ENCODE measurements at places on chromosomes 6 and 20. TPM values are rescaled to one million over a fixed set of nuclear protein-coding genes. Genes with fewer than 3 reads are reported as not detected.

The PLCB4 gene
- polyA plus RNA-seq, result 6.1 TPM

The PLCB1 gene
- 25.0 TPM for polyA plus RNA-seq

The MARCKS gene
- polyA plus RNA-seq, result 263 TPM

DNA sequence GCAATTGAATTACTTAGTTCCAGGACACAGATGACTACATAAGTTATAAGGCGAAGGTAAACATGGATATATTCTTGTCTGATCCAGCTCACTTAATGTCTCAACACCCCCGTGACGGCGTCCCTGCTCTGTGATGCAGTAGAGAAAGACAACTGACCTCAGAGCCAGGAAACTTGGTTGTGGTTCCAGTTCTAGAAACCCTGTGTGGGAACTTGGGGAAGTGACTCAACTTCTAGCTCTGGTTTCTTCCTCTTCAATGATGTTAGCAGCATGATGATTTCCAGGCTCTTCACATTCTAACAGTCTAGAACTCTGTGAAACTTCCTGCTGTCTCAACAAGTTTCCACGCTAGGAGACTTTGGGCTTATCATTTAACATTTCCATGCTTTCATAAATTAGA, 18.4 kb downstream of the LAMA4 start:
- no peak for DNase-seq

GRCh38 chr6:155310596-155310995, 3.7 kb downstream of the TFB1M start:
- DNase-seq, result no peak

The PDE7B gene
- polyA plus RNA-seq, result 4.7 TPM

DNA sequence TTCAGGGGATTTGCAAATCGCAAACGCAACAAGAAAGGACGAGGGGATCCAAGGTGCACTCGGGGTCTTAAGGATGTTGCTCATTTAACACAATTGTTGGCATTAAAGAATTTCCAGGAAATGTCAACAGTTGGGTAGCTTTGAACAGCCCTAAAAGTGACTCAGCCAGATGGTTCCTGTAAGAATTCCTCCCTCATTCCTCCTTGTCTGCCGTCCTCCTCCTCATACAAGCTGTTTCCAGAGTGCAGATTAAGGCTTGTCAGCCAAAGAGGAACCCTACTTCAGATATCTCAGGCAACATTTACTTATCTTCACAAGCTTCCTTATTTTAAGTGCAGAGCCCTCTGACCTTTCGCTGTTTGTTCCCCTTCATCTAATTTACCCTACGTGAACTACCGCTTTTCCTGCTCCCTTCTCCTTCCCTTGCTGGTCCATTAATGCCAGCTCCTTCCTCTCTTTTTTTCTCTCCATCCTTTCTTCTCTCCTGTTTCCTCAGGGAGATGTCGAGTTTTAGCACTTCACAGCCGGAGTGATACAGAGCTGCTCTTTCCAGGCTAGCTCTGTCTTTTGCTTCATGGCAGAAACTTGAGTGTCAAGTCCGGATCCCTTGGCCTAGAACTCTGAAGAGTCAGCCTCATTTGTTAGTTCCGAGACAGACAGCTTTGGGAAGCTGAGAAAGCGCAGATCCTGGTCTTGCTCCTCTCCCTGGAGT, 26.1 kb upstream of the TBC1D7 start:
- no peak for DNase-seq

The FOXF2 gene
- 78.3 TPM for polyA plus RNA-seq

The EGFL8 gene
- polyA plus RNA-seq, result 26.7 TPM

DNA sequence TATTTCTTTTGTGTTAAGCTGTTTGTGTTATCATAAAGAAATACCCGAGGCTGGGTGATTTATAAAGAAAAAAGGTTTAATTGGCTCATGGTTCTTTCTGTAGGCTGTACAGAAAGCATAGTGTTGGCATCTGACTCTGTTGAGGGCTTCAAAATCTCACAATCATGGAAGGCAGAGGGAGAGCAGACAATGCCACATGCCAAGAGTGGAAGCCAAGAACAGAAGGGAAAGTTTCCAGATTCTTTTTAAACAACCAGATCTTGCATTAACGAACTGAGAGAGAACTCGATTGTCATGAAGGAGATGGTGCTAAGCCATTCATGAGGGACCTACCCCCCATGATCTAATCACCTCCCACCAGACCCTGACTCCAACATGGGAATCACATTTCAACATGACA, 290.1 kb downstream of the BMP2 start:
- DNase-seq, result no peak

The CEP43 gene
- 56.8 TPM for polyA plus RNA-seq

DNA sequence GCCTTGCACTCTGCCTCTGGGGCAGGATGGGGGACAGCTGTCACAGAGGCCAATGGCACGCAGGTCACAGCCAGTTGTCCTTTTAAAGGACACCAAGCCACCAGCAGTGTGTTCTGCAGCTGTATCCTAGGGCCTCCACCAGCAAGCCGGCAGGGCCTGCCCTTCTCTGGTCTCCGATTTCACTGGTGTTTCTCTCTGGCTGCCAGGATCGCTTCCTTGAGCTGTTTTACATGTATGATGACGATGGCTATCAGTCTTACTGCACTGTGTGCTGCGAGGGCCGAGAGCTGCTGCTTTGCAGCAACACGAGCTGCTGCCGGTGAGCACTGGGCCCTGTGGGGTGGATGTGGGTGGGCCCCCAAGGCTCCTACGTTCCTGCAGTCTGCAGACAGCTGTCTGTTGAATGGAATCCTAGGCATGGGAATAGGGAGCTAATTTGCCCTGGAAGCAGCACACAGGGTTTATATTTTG, 22.7 kb upstream of the MAPRE1 start:
- DNase-seq, result no peak

GRCh38 chr20:34445177-34446065, 70.8 kb upstream of the DYNLRB1 start:
- no peak for DNase-seq

- peak; percentile 28 for DNase-seq
Measured at GRCh38 chr6:45327956-45328522, at the start of gene RUNX2. RUNX2 (plus strand) TSS chr6:45328330; CDS start chr6:45328727, 397 bp downstream.

DNA sequence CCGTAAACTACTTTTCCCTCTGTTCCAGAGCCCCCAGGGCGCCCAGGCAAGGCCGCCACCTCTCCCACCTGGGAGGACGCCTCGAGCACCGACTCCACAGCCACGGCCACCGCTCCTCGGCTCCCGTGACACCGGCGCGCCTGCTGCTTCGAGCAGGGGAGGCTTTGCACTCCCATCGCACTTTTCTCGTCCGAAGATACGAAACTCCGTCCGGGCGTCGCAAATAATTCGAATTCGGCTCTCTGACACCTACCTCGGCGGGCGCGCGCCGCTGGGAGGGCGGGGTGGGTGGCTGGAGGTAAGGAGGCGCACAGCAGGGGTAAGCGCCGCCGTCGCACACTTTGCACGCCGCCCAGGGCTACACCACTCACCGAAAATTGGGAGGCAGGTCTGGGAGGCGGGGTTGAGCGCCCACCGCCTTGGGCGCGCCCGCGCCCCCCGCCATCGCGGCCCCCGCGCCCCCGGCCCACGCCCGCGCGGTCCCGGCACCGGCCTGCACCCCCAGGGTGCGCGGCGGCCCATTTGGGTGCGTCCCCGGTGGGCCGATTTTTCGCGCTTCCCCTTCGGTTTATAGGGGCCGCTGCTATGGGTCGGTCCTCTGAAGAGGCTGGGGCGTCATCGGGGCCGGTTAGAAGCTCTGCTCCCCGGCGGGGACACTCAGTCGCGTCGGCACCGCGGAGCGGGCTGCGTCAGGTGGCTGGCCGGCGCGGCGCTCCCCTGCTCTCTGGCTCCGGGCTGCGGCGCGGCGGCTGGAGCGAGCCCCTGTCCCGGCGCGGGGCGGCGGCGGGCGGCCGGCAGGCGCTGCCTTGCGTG, 36.2 kb downstream of the GNAS start:
- DNase-seq, result peak; percentile 79

DNA sequence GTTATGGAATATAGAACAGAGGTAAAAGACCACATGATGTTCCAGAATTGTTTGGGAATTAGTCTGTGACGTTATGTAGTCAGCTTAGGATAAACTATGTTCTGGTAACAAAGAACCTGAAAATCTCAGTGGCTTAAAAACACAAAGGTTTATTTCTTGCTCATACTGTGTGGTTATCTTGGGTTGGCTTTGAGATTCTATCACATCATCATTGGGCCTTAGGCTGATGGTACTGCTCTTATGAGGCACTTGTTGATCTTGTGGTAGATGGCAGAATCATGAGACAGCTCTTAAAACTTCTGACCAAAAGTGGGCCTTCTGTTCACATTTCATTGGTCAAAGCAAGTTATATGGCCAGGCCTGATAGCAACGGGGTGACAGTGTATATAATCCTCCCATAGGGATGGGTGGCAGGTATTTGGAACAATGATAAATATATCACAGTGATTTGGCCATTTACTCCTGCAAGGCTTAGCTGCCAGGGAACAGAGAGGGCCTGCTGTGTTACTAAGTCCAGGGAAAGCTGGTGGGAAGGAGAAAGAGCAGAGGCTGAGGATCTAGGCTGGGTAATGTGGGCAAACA, 13.5 kb downstream of the DHX35 start:
- no peak for DNase-seq

- DNase-seq, result no peak
Measured at GRCh38 chr6:136403110-136403980, 113.7 kb upstream of the BCLAF1 start.

- peak; percentile 56 for DNase-seq
Measured at GRCh38 chr6:6008648-6009421, 2.1 kb upstream of the NRN1 start.

GRCh38 chr20:1892119-1892385, 3.2 kb upstream of the SIRPA start:
- DNase-seq, result no peak

The SYNDIG1 gene
- 6.8 TPM for polyA plus RNA-seq

- DNase-seq, result no peak
Measured at GRCh38 chr6:111474106-111474505, 8.9 kb downstream of the REV3L start.

The WFDC5 gene
- polyA plus RNA-seq, result not detected

DNA sequence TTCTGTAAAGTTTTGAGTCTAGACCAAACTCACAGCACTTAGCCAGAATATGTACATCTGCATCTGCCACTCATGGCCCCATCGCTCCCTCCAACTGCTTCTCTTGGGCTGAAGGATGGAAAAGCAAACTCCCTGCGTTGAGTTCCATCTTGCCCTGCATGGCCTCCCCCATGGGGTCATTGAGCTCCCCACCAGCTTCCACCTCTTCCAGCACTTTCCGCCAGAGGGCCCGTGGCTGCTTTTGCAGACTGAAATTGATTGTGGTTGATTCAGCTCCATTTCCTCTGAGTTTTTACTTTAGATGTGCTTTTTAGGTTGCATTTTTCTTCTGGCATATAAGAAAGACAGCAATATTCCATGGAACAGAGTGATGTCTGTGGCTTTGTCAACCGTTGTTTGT, 263.1 kb downstream of the ESR1 start:
- DNase-seq, result no peak

- DNase-seq, result no peak
Measured at GRCh38 chr20:32539817-32540675, 45.1 kb downstream of the NOL4L start.

DNA sequence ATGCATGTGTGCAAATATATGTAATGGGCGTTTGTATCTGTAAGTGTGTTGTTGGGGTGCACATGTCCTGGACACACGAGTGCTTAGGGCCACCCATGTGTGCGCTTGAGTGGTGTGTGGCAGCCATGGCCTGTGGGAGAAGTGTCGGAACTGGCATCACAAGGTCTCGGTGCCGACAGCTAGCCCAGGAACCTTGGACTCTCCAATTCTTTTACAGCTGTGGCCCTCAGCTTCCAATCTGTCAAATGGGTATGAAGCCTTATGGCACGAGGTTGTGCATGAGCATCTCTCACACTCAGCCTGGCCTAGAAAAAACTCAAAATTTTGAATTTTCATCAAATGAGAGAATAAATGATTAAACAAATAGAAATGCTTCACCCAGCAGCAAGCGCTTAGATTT, 42.0 kb downstream of the SPDEF start:
- DNase-seq, result no peak

The HEY2 gene
- polyA plus RNA-seq, result 1.6 TPM

- no peak for DNase-seq
Measured at GRCh38 chr6:109194880-109195279, 99.6 kb downstream of the CEP57L1 start.

The GUCA1A gene
- polyA plus RNA-seq, result 0.26 TPM

DNA sequence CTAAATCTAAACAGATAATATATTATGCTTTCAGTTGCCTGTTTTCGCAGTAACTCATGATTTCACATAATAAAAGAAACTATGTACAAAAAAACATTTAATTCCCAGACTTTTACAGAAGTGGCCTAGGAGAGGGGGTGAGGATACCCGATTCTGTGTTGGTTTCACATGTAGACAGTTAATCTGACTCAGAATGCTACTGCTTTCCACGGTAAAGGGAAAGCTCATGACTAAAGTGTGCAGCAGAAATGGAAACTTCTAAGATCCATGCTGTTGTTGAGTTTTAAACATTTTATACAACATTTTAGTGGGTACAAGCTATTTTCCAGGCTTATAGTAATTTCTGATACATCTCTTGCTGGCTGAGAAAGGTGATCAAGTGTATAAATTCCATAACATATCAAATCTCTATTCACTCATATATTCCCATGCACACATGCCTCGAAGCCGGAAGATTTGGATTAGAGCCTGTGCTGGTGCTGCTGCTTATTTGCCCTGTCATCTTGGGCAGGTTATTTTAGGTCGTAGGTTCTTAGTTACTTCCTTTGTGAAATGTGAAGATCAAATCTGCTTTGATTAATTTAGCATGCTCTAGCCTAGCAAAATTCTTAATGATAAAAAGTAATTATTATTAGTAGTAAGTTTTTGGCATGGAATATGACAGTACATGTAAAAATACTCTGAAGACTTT, 896.7 kb upstream of the MAP3K7 start:
- DNase-seq, result no peak

The HLA-DRB1 gene
- 21.7 TPM for polyA plus RNA-seq

The KCNQ5 gene
- polyA plus RNA-seq, result 2.6 TPM

DNA sequence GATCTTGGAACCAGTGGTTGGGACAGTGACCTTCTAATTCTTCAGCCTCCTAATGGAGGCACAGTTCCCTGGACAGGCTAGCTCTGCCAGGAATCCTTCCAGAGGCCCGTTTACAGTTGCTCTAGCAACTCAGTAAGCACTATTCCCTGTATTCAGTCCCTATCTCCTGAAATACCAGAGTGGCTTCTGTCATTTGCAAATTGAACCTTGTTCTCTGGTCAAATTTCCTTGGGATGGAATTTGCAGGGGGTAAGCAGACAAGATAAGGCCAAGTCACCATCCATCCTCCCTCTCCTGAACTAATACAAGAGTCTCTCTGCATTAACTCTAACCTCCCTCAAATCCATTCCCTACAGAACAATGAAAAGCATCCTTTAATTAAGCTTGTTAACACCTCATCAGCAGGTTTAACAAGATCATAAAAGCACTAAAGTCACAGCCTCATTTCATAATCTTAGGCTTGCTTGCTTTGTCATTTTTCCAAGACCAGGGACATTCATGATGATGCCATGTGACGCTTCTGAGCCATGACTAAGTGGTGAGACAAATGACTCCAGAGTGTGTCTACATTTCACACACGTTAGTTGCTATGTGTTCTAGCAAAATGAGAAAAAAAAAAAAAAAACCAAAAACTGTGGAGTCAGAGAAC, 37.1 kb downstream of the SLC22A23 start:
- DNase-seq, result no peak

Measured in right lung (tissue), 10 donors.